Breast epithelium (tissue), 4 donors: ENCODE measurements at places on chromosomes 11 and 22.

DNA sequence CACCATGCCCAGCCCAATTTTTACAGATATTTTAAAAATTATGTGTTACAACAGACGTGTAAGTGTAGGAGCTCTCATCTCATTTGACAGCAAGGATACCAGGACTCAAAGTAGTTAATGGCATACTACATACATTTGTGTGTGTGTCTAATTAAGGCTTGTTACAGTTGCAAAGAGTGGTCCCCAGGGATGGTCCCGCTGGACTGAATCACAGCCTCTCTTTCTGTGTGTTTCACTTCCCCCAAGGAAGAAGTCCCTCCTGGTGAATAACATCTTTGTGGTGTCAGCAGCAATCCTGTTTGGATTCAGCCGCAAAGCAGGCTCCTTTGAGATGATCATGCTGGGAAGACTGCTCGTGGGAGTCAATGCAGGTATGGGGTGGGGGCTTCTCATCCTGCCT is 17.2 kb downstream of the SLC2A11 start:
- no peak for DNase-seq

GRCh38 chr11:102138670-102139069 is 28.4 kb downstream of the YAP1 start:
- DNase-seq: no peak

DNA sequence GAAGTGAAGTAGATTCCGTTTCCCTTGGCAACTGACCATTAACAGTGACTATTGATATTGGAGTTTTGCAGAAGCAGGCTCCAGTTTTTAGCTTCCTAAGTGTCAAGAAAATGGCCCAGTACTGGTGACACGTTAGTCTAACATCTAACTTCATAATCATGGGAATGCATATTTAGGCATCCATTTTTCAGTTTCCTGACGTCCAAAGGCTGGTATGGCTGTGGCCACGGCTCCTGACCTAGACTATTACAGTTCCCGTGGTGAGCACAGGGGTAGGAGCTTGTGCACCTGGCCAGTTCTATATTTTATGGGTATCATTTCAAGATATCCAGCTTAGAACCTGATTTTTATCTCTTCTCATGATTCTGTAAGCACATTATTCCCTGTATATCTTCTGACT is 323.8 kb downstream of the GUCY1A2 start:
- no peak for DNase-seq

- no peak for DNase-seq
Observed at GRCh38 chr11:125348674-125349309, 147.3 kb downstream of the FEZ1 start.

- no peak for DNase-seq
Observed at GRCh38 chr11:3199537-3200295, 18.9 kb downstream of the MRGPRG start.

GRCh38 chr11:83044958-83045712 is 26.6 kb downstream of the RAB30 start:
- no peak for DNase-seq

DNA sequence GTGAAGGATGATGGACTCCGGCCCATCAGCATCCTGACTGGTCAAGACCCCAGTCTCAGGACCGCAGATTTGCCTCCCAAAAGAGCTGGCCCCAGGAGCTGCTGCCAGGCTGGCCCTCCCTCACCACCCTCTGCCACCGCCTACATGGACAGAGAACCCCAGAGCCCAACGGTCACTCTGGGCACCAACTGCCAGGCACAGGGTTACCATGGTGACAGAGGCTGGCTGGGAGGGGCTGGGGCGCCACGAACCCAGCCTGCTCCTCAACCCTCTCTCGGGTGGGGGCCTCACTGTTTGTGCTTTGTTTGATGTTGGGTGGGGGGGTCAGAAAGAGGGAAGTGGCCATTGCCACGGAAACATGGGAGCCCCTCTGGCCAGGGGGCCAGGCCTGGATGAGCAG is 55.8 kb downstream of the ELFN2 start:
- no peak for DNase-seq

DNA sequence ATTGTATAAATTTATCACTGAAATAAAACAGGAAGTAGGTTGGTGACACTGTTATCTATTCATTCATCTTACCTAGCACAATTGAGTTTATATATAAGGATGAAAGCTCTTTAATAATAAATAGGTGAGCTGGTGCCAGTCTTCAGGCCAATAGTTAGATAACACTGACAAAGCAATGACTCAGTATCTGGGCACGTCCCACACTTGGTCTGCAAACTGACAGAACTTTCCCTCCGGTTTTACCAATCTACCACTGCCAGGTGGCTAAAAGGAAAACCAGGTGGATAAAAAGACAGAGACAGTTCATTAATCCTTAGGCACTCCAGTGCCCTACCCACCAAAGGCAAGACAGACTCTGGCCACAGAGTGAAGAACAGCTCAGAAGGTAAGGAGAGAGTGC is 17.6 kb downstream of the DDB1 start:
- DNase-seq: no peak
